ENCODE measurements at places on chromosomes 16 and 17.

GRCh38 chr17:30375661-30376060 is 3.1 kb upstream of the CPD start:
- no peak overlapping the region for H3K27ac ChIP-seq
- H3K4me3 ChIP-seq, result no peak overlapping the region
- H3K36me3 ChIP-seq, result no peaks in the 10 kb centered on the region
- DNase-seq, result no peak
- H3K27me3 ChIP-seq, result no peaks in the 10 kb centered on the region

DNA sequence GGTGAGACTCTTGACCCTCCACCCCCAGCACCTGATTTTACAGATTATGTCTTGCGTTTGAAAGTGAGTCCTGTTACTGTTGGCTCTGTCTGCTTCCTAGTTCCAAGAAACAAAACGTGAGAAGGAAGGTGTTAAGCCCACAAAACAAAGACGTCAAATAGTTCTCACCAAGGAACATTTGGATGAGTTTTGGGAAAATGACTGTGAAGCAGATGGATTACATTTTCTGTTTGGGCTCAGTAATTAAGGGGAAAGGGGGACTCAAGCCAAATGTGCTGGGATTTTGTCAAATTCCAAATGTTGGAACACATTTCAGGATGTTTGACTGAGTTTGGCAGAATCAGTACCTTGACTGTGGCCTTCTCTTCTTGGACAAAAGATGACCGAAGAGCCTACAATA is 71.2 kb downstream of the PCTP start:
- H3K27me3 ChIP-seq, result no peaks in the 10 kb centered on the region
- DNase-seq, result no peak
- no peaks in the 10 kb centered on the region for H3K4me1 ChIP-seq
- H3K27ac ChIP-seq, result no peak overlapping the region

DNA sequence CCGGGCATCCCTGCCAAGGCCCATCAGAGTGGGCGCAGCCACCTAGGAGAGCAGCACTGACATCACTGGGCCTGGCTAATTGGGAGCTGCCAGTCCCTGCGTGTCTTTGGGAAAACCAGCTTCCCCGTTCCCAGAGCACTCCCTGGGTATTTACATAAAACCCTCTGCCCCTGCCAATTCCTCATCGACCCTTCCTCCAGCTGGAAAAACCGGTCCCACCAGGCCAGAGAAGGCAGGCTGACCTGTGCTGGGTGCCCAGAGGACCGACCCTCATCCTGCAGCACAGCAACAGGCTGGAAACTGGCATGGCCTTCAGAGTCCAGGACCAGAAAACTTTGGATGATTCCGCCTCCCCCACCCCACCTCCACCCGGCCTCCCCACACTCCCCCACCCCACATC is 8.2 kb upstream of the FOXN1 start:
- H3K4me1 ChIP-seq, result no peaks in the 10 kb centered on the region
- H3K27me3 ChIP-seq, result no peaks in the 10 kb centered on the region
- no peak for DNase-seq
- H3K4me3 ChIP-seq, result no peak overlapping the region
- no peaks in the 10 kb centered on the region for H3K36me3 ChIP-seq

DNA sequence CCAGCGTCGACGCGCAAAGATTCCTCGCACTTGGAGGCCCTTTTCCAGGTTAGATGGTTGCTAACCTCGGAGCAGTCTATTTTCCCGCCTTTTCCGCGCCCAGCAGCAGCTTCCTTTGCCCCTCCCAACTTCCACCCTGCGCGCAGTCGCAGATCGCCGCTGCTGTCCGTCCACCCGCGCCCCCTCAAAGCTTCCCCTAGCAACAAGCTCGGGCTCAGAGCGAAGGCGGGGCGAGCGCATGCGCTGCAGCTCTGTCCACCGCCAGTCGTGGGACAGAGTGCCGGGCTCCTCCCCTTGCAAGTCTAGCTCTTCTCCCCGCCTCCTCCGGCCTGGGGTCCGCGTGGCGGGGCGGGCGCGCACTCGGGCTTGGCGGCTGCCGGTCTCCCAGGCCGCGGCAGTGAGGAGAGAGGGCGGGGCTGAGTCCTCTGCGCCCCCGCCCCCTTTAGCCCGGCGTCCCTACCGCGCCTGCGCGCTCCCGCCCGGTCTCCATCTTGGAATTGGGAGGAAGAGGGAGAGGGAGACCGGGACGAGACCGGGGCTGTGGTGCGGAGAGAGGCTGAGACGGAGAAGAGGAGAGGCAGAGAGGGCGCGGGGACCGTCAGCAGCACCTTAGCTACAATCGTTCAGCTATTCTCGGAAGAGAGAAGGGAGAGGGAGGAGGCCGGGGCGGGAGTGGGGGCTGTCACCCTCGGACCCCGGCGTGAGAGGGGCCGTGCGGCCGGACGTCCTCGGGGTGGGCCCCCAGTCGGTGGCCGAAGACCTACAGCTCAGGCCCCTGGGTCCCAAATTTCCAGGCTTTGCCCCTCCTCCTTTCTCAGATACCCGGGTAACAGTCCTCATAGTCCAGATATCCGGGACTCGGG is at the start of gene TAOK2:
Gene TAOK2, plus strand, starts transcription at position 485 of the 863 bp plus-strand sequence. CDS start 3,905 bp downstream, outside the sequence.
- H3K27ac ChIP-seq, result peak within 1 kb of the TSS; percentile 80
- H3K27me3 ChIP-seq, result no peaks in the 10 kb centered on the region

GRCh38 chr16:21033704-21034103 is 116.9 kb downstream of the DNAH3 start:
- DNase-seq, result no peak
- no peak overlapping the region for H3K27ac ChIP-seq

DNA sequence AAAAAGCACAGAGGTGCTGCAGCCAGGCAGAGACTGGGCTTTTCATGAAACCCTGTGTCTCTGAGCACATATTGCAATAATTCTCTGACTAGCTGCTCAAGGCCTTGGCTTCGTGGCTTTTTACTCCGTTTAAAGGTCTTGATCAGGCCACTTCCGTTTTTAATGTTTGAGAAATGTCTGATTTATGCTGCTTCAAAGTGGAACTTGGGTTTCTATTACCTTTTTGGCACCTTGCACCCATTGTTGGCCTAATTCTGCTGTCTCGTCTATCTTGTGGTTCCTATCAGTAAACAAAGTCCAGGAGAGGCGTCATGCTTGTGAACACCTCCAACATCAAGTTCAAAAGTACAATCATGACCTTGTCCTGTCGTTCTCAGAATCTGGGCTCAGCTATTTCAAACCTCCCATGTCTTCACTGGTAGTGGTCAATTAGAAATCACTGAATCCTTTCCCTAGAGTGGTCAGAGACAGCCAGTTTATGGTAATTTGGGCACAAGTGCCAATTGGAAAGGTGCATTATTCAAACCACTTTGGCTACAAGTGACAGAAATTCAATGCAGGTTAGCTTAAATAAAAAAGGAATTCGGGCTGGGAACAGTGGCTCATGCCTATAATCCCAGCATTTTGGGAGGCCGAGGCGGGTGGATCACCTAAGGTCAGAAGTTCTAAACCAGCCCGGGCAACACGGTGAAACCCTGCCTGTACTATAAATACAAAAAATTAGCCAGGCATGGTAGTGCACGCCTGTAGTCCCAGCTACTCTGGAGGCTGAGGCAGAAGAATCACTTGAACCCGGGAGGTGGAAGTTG is 33.3 kb upstream of the METTL9 start:
- peak; percentile 86 for DNase-seq
- no peak overlapping the region for H3K27ac ChIP-seq
- H3K4me3 ChIP-seq, result no peak overlapping the region

DNA sequence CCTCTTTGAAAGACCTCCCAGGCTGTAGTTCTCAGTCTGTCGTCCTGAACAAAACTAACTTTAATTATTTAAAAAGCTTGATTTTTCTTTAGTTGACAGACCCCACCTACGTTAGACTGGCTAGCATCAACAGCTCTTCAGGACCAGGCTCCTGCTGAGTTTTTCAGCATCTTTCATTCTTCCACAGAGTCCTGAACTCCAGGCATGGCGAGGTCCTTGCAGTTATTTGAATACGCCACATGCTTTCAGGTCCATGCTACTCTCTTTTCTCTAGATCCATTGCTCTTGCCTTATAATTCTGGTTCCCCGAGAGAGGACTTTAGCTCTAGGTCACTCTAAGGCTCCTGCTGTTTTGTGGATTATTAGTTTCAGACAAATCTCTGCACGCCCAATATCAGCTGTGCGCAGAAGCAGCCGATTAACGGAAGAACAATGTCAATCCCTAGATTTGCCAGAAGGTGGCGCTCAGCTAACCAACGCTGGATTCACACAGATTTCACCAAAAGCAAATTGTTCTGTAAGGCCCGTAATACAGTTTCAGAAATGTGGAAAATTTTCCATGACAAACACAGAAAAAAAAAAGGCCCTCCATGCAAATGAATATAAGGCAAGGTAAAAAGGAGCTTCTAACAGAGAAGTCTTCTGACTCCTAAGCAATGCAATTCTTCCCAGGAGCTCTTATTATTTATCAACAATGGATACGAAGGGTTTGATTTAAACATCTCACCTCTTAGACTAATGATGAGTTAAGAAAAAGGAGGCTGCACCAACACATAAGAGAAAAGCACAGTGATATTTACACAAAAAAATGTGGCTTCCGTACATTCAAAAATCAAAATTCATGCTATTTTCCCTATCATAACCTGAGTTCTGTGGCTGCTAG is 33.5 kb upstream of the BCO1 start:
- H3K27me3 ChIP-seq, result no peaks in the 10 kb centered on the region
- peak; percentile 63 for DNase-seq
- no peaks in the 10 kb centered on the region for H3K36me3 ChIP-seq
- H3K4me3 ChIP-seq, result no peak overlapping the region
- no peaks in the 10 kb centered on the region for H3K4me1 ChIP-seq
- no peak overlapping the region for H3K27ac ChIP-seq

DNA sequence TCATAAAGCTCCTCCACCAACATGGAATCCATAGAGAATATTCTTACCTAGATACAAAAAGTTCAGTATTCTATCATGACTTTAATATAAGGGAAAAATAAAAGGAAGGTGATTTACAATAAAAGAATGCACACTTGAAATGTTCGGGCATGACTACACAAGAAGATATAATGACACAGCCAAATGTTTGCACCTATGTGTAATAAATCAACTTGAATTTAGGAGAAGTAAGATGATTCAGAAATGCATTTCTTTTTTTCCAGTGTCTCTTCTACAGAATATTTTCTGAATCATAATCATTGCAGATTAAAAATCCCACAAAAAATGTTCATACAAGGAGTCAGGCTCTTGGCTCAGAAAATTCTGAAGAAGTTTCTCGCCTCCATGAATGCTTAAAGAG is 404.0 kb upstream of the HSBP1 start:
- no peaks in the 10 kb centered on the region for H3K27me3 ChIP-seq
- no peak overlapping the region for H3K4me3 ChIP-seq
- no peaks in the 10 kb centered on the region for H3K36me3 ChIP-seq
- no peaks in the 10 kb centered on the region for H3K4me1 ChIP-seq

GRCh38 chr17:66426397-66427033 is 124.1 kb downstream of the PRKCA start:
- H3K4me3 ChIP-seq, result no peak overlapping the region
- no peaks in the 10 kb centered on the region for H3K36me3 ChIP-seq

DNA sequence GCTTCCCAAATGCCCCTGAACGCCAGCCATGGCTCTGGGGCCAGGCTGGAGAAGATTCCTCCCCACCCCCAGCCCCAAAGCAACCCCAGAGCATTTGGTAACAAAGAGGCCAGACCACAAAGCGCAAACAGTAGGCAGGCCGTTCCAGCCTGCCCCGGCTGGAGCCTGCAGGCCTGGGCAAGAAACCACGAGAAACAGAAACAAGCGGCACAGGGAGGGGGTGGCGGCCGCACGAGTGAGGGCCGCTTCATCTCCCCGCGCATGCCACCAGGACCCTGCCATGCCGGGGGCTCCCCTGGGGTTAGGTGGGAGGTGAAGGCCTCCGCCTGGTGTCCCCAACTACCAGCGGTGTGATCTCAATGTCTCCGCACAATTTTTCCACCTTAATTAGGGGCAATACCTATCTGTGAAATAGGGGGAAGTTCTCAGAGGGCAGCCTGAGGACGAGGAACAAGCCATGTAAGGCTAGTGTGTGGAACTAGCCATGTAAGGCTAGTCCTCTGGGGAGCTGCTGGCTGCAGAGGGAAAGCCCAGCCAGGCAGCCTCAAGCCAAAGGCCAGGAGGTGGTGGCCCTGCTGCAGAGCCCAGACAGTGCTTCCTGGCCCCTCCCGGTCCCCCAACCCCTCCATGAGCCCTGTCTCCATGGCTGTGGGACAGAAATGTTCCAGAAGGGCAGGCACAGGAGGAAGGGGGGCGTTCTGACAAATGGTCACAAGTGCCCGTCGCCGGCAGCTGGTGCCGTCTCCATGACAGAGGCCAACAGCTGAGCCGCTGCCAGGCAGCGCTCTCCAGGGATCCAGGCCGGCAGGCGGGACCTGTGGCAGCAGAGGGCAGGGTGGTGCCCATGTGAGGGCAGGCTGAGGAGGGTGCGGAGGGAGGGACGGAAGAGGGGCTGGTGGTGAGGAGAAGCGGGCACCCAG is 14.5 kb upstream of the MTSS2 start:
- no peak overlapping the region for H3K4me3 ChIP-seq
- H3K36me3 ChIP-seq, result no peaks in the 10 kb centered on the region
- H3K27me3 ChIP-seq, result no peaks in the 10 kb centered on the region
- no peak for DNase-seq
- H3K4me1 ChIP-seq, result peaks cover 7% of the 10 kb centered on the region

DNA sequence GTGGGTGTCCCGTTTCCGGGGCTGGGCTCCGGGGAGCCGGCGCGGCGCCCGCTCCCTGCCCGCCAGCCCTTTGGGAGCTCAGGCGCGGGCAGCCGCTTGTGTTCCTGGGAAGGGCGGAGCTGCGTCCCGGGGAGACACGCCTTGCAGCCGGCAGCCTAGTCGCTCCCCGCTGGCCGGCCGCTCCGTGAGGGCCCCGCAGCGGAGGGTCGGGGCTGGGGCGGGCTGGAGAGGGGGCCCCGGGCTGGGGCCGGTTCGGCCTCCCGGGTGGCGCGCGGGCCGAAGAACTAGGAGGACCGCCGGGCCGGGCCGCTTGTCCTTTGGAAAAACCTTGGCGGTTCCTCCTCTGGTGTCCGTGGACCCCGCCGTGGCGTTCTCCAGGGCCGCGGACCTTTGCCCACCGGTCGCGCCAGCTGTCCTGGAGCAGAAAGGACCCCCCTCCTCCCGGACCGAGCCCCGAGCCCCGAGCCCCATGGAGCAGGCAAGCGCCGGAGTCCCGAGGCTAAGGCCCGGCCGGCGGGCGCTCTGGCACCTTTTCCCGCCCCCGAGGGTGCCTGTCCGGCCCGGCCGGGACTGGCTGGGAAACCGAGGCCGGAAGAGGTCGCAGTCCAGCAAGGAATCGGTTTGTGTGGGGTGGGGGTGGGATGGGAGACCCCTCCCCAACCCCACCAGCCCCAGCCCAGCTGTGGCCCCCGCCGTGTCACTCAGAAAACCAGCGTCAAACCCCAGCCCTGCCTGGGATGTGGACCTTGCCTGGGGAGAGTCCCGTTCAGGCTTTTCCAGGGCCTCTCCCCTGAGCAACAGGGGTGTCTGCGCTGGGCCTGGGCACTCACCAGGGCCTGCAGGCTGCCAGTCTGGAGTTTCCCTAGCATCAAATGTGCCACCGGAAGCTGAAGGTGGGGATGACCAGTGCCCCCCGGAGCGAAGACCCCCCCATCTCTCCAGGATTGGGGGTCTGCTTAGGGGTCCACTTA is 6.8 kb upstream of the TBC1D3B start:
- H3K4me1 ChIP-seq, result no peaks in the 10 kb centered on the region
- DNase-seq, result peak; percentile 93
- H3K36me3 ChIP-seq, result no peaks in the 10 kb centered on the region
- H3K4me3 ChIP-seq, result peak overlapping the region; percentile 56

GRCh38 chr16:9340526-9341256 is 249.2 kb downstream of the HAPSTR1 start:
- H3K27ac ChIP-seq, result no peak overlapping the region
- H3K4me3 ChIP-seq, result no peak overlapping the region
- DNase-seq, result no peak
- no peaks in the 10 kb centered on the region for H3K27me3 ChIP-seq
- no peaks in the 10 kb centered on the region for H3K36me3 ChIP-seq

Measured in small intestine (tissue), 16 donors.